RPMI7951 (cell line): ENCODE measurements at places on chromosomes 12 and 14. TPM values are rescaled to one million over a fixed set of nuclear protein-coding genes. Genes with fewer than 3 reads are reported as not detected.
A peak's percentile ranks its signal among the peaks of the same experiment; 100 is the strongest.

- no peak for DNase-seq
These were observed 27.3 kb downstream of the CCDC88C start for GRCh38 chr14:91390165-91390778.

GRCh38 chr14:104094056-104094708 lies 8.7 kb downstream of the ASPG start:
- no peak for DNase-seq

GRCh38 chr14:22849212-22849819 lies 12.9 kb downstream of the MMP14 start:
- DNase-seq = peak; percentile 54

- no peak for DNase-seq
These were observed 25.4 kb downstream of the BCL11B start for GRCh38 chr14:99246536-99247097.

Gene SLC4A8
- 0.78 and 0.96 TPM in 2 replicates for total RNA-seq

Gene STON2
- total RNA-seq = 0.49 and 1.6 TPM in 2 replicates

Gene BCL11B
- 0.10 and 0.12 TPM in 2 replicates for total RNA-seq
